Common myeloid progenitor, CD34-positive (primary cell): ENCODE measurements at places on chromosomes 2 and 18.

DNA sequence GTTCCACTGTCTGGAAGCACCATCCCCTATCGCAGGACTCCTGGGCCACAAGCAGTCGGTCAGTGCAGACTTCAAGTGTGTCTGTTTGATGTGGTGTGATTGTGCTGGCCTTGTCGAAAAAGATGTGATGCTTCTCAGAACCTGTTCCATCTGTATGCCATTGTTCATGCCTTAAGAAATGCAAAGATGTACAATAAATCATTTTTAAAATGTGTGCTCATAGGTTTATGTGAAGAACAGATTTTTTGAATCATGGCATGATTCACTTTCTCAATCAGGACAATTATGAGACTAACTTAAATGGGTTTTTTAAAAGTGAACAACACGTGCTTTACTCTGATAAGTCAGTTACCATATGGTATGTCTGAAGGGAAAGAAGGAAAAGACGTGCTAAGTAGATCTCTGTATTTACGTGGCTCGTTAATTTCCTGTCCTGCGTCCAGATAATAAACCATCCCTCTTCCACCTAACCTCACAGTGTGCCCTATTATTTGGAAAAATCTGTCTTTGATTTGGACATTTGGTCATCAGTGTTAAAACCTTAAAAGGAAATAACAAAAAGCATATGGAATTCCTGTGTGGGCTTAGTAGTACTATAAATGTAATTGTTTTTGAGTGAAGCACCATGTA lies 54.9 kb downstream of the PRKRA start:
- DNase-seq, result no peak

GRCh38 chr2:20205069-20205468 lies 19.9 kb downstream of the SDC1 start:
- DNase-seq, result no peak

DNA sequence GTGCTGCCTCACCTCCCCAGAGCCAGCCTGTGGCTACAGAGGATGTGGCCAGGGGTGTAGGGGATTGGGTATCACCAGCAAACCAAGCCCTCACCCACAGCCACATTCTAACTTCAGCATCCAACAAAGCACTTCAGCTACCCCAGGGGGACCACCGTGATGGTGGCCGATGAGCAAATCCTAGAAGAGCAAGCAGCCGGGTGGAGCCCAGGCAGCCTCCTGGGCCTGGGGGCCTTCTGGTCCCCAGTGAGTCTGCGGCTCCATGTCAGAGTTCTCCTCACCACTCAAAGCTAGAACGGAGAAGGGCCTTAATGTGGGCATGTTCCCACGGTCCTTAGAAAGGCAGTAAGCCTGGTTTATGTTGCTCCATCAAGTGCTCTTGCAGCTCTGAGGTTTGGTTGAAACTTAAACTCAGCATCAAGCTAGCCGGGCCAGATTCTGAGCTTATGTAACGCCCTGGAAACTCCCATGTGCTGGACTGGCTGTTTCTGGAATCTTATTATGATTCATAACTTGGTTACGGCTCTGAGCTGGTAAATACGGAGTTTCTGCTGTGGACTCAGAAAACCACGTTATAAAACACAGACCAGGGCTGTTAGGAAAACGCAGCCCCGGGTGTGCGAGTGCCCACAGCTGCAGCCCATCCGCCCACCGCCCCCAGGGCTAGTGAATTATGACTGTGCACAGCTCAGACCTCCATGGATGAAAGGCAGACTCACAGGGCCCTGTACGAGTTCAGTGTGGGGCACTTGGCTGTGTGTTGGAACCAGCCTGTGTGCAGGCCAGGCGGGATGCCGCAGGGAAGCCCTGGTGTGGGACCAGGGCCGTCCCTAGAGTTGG lies 99.8 kb downstream of the SEPTIN10 start:
- DNase-seq, result no peak

DNA sequence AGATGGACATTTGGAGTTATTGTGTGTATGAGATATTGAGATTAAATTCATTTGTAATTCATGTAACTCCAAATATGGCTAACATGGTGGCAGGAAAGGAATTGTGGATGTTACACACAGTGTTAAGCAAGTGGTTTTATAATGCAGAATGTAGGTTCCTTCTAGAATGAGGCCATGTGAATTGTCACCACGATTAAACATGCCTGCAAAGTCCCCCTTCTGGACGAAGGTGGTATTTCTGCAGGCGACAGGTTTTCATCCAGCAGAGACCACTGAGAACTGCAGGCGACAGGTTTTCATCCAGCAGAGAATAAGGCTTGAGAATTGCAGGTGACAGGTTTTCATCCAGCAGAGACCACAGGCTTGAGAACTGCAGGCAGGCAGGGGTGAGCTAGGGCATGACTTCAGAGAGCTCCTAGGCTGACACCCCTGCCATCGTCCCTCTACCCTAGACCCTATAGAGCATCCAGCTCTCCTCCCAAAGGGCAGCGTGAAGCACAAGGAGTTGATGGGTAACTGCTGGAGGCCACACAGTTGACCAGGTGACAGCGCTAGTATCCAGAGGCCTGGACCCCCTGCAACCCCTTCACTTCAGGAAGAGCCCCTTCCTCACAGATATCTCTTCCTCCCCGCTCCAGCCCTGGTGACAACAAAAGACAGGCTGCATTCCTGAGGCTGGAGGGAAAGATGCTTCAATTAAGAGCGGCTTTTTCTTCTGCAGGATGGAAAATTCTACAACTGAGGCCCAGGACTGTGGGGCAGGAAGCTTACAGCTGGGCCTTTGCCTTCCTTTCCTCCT lies 175.8 kb downstream of the LOXHD1 start:
- peak; percentile 76 for DNase-seq

GRCh38 chr2:19649142-19649541 lies 252.6 kb downstream of the TTC32 start:
- no peak for DNase-seq

DNA sequence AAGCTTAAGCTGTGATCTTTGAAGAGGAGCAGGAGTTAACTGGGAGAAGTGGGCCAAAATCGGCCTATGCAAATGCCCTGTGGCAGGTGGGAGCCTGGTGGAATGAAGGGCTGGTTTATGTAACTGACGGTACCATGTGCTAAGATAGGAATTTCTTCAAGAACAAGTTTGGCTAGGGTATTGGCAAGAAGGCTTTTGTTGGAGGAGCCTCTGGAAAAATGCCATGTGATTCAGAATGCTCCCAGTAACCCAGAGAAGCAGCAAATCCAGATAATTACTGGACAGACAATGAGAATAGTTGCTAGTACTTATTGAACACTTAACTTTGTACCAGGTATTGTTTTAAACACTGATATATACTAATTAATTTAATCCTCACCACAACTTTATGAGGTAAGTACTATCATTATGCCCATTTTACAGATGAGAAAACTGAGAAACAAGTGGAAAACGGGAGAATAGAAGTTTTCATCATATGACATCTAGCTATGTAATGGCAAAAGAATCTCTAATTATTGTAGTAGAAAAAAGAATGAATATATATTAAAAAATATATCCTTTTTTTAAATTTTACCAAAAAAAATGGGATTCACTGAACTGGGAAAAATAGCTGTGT lies 9.1 kb upstream of the FAM124B start:
- DNase-seq, result no peak

DNA sequence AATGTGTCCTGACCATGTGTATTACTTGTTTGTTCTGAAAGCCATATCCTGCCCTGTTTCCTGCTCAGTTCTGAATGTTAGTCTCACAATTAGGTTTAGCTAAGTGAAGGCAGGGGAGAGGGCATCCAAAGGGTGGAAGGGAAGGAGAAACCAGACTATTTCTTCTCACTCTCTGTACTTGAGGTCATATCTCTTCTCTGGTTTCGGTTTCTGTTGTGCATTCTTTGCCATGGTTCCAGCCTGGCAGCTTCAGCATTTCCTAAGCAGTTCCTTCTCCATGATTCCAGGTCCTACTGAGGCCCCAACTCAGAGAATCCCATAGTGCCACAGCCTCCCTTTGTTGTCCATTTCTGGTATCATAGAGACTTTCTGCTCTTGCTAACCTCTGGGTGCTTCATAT lies 40.3 kb upstream of the HNMT start:
- peak; percentile 23 for DNase-seq

DNA sequence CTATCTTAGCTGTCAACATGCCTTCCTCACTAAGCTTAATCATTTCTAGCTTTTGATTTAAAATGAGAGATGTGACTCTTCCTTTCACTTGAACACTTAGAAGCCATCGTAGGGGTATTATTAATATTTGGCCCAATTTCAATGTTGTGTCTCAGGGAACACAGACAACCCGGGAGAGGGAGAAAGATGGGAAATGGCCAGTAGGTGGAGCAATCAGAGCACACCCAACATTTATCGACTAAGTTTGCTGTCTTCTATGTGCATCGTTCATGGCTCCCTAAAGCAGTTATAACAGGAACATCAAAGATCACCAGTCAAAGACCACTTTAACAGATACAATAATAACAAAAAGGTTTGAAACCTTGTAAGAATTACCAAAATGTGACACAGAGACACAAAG lies 110.2 kb downstream of the OLA1 start:
- no peak for DNase-seq

DNA sequence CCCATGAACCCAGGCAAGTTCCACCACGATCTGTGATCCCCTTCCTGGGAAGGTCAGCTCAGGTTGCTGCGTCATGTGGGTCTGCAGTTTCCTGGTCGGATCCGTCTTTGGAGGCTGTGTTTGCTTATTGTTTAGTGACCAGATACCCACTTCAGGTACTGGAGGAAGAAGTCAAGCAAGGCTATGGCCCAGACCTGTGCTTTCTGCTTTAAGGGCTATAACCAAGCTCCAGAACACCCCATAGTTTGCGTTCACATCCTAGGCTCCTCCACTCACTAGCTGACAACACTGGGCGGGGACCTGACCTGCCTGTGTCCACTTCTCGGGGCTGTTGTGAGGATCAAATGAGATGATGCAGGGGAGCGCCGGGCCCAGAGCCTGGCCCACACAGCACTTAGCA lies 44.0 kb downstream of the MAL start:
- no peak for DNase-seq

DNA sequence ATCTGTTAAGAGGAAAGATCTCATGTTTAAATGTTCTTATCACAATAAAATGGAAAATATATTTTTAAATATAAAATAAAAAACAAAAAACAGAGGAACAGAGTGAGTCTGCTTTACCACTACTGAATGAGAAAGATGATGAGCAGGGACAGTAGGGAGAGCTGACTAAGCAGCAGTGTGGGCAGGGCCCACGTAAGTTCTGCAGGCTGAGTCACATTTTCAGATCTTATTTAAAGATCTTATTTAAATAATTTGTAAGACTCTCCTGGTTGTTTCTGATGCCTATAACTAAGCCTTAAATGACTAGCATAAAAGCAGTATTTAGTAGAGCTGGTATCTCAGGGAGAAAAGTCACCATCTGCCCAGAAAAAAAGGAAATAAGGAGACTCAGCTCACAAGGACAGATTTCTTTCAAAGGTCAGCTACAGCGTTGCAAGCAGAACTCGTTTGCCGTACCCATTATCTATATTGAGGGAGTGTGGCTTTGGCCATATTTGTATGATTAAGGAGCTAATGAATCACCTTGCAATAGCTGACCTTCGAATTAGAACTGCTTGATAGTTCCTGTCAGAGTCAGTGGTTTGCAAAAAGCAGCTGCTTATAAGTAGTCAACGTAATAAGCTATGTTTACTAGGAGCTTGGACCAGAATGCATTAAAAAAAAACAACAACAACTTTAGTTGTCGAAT lies 322.1 kb upstream of the CHAC2 start:
- DNase-seq, result no peak

GRCh38 chr18:6666012-6666685 lies 63.4 kb upstream of the ARHGAP28 start:
- no peak for DNase-seq

DNA sequence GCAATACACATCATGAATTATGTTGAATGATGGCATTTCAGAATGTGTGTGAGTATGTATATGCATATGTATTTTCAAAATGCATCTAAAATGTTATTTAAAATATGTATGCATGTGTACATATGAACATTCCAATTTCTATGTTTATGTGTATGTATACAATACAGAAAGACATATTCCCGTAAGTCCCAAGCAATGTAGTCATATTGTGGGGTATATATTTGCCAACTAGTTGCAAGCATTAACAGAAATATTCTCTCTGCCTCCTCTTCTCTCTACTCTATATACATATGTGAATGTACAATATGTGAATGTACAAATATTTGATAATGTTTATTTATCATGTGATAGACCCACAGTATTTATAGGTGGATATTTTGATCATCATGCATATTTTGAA lies 345.8 kb upstream of the ZEB2 start:
- no peak for DNase-seq

DNA sequence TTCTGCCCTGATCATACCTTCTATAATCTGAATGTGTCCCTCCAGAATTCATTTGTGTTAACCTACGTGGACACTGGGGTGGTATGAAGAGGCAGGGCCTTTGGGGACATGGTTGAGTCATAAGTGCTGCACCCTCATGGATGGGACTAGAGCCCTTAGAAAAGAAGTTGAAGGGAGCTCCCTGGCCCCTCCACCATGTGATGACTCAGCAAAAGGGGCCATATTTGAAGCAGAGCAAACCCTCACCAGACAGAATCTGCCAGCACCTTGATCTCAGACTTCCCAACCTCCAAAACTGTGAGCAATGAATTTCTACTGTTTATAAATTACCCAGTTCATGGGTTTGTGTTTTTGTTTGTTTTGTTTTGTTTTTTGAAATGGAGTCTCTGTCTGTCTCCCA lies 33.4 kb upstream of the CD207 start:
- no peak for DNase-seq

DNA sequence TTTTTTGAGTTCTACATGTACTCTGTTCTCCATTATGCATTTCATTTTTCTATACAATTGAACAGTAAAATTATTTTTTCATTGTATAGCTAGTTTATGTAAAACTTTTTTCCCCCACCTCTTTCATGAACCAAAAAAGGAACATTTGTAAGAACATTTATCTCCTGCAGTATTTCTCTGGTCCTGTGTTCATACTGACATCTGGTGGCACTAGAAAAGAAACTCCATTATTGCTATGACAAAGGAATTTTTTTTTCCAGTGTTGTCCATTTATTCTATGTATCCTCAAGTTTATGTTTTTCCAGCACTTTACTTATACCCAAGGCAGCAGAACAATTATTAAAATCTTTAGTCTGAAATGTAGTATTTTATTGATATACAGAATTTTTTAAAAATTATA lies 27.4 kb upstream of the CHAC2 start:
- DNase-seq, result peak; percentile 22

- DNase-seq, result no peak
Observed at GRCh38 chr2:28516950-28517349, 21.1 kb downstream of the PLB1 start.

DNA sequence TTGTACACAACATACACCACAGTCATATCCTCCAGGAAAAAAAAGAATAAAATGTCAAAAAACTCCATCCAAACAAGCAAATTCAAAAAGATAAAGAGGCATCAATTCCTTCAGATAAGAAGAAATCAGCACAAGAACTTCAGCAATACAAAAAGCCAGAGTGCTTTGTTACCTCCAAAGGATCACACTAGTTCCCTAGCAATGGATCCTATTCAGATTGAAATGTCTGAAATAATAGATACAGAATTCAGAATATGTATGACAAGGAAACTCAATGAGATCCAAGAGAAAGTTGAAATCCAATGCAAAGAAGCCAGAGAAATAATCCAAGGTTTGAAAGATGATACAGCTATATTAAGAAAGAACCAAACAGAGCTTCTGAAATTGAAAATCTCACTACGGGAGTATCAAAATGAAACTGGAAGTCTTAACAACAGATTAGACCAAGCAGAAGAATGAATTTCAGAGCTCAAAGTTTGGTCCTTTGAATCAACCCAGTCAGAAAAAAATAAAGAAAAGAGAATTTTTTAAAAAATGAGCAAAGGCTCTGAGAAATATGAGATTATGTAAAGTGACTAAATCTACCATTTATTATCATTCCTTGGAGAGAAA lies 80.6 kb downstream of the TRABD2A start:
- no peak for DNase-seq

GRCh38 chr18:10072671-10073175 lies 158.9 kb downstream of the VAPA start:
- no peak for DNase-seq
